Articular chondrocyte of knee joint (primary cell): ENCODE measurements at places on chromosomes 13 and 19. TPM values are rescaled to one million over a fixed set of nuclear protein-coding genes. Genes with fewer than 3 reads are reported as not detected.

LILRA5 gene
- 0.22 TPM in 1 of 2 replicates, not detected in the other for total RNA-seq

GTF2F2 gene
- total RNA-seq, result 22.1 and 24.5 TPM in 2 replicates

KLK14 gene
- total RNA-seq, result not detected in 2 replicates

ZNF177 gene
- total RNA-seq, result 1.0 and 2.4 TPM in 2 replicates

PDX1 gene
- total RNA-seq, result not detected in 2 replicates

ZNF442 gene
- 4.5 and 4.8 TPM in 2 replicates for total RNA-seq
